ENCODE measurements at places on chromosomes 11 and 22. TPM values are rescaled to one million over a fixed set of nuclear protein-coding genes. Genes with fewer than 3 reads are reported as not detected.

EFCAB6 gene
- total RNA-seq: 3.1 TPM

APOC3 gene
- not detected for total RNA-seq

OR5A1 gene
- not detected for total RNA-seq

SLC16A8 gene
- not detected for total RNA-seq

RNF121 gene
- total RNA-seq: 19.8 TPM

KIRREL3 gene
- 0.57 TPM for total RNA-seq

TLCD5 gene
- 8.3 TPM for total RNA-seq

FAM83F gene
- 4.4 TPM for total RNA-seq

DNA sequence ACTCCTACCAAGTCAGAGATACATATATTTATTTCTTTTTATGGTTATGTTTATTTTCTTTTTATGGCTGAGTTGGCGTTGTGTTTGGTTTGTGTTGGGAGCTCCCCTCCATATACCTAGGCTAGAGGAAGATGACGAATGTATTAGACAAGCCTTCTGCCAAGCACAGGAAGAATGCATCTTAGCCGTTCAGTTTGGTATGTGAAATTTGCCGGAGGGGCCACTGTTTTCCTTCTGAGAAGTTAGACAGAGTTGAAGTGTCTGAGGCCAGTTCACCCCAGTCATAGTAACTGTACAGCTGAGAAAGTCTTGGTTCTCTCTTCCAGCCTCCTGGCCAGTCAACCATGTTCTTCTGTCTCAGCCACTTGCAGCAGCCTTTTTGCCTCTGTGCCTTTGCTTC lies 29.8 kb downstream of the TEAD1 start:
- peaks cover 61% of the 10 kb centered on the region for H3K4me1 ChIP-seq
- no peak overlapping the region for H3K4me3 ChIP-seq
- no peaks in the 10 kb centered on the region for H3K36me3 ChIP-seq

- H3K27ac ChIP-seq: no peak overlapping the region
- no peaks in the 10 kb centered on the region for H3K36me3 ChIP-seq
- H3K4me1 ChIP-seq: no peaks in the 10 kb centered on the region
- H3K27me3 ChIP-seq: peaks cover 3% of the 10 kb centered on the region
These were observed 240.9 kb upstream of the CADM1 start for GRCh38 chr11:115745066-115745465.

- no peak overlapping the region for H3K4me3 ChIP-seq
- no peak for DNase-seq
- no peaks in the 10 kb centered on the region for H3K27me3 ChIP-seq
- H3K36me3 ChIP-seq: no peaks in the 10 kb centered on the region
- peak overlapping the region; percentile 66 for H3K27ac ChIP-seq
- H3K4me1 ChIP-seq: no peaks in the 10 kb centered on the region
These were observed 39.3 kb downstream of the ALX4 start for GRCh38 chr11:44270403-44271273.

- no peaks in the 10 kb centered on the region for H3K4me1 ChIP-seq
- no peaks in the 10 kb centered on the region for H3K36me3 ChIP-seq
- H3K27ac ChIP-seq: no peak overlapping the region
- no peak overlapping the region for H3K4me3 ChIP-seq
- H3K27me3 ChIP-seq: no peaks in the 10 kb centered on the region
These were observed 163.8 kb downstream of the GUCY1A2 start for GRCh38 chr11:106854429-106854828.

DNA sequence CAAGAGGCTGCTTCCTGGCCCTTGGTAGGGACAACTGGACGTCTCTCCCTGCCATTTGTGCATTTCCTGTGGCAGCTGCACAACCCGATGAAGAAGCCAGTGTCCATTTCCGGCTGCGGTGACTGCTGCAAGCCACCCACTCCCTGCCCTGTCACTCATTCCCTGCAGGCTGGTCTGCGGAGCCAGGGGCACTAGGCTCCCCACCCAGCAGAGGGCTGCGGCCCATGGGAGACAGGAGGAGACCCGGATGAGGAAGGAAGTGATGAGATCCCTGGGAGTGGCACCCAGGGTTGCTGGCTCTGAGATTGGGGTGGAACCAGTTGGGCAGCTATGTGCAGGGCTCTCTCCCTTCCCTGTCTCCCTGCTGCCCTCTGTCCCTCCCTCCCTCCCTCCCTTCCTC lies 10.0 kb upstream of the MYRF start:
- no peaks in the 10 kb centered on the region for H3K27me3 ChIP-seq
- H3K4me1 ChIP-seq: no peaks in the 10 kb centered on the region
- DNase-seq: no peak
- H3K4me3 ChIP-seq: no peak overlapping the region

DNA sequence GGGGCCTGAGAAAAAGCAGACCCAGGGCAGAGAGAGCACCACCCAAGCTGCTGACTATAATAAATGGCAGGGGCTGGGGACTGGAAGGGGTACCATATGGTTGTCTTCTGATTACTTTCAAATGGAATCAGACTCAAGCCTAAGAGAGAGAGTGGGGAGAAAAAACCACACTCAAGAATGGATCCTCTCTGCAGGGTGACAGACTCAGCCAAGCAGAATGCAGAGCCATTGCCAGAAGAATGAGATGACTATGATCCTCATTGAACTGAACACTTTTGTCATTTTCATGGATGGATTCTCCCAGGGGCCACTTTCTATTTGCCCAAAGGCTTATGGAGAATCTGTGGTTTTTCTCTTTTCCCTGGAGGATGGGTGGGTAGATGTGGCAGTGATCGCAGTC lies 8.7 kb downstream of the UBASH3B start:
- H3K4me3 ChIP-seq: no peak overlapping the region
- no peak overlapping the region for H3K27ac ChIP-seq
- no peak for DNase-seq
- H3K36me3 ChIP-seq: no peaks in the 10 kb centered on the region
- no peaks in the 10 kb centered on the region for H3K4me1 ChIP-seq

- no peaks in the 10 kb centered on the region for H3K27me3 ChIP-seq
- peaks cover 16% of the 10 kb centered on the region for H3K36me3 ChIP-seq
- no peak overlapping the region for H3K27ac ChIP-seq
- H3K4me1 ChIP-seq: peaks cover 28% of the 10 kb centered on the region
- H3K4me3 ChIP-seq: no peak overlapping the region
- no peak for DNase-seq
These were observed 5.5 kb downstream of the HRAS start for GRCh38 chr11:529728-530411.

DNA sequence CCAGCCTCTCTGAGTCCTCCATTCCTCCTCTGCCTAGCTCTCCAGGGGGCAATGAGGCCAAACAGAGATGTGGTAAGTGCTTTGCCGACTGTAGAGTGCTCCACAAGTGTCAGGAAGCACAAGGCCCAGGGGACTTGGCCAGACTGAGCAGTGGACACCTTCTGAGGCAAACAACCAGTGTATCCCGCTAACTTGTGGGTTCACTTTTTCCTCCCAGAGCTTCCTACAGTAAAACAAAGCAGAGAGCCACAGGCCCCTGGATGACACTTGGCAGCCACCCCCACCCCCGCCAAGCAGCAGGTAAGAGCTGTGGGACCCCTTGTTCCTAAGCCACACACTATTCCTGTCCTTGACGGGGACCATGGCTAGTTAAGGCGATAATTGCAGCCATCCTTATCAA lies 160.9 kb downstream of the CACNA1I start:
- H3K4me1 ChIP-seq: no peaks in the 10 kb centered on the region
- no peaks in the 10 kb centered on the region for H3K36me3 ChIP-seq
- no peak overlapping the region for H3K27ac ChIP-seq
- H3K27me3 ChIP-seq: peaks cover 39% of the 10 kb centered on the region
- H3K4me3 ChIP-seq: no peak overlapping the region

DNA sequence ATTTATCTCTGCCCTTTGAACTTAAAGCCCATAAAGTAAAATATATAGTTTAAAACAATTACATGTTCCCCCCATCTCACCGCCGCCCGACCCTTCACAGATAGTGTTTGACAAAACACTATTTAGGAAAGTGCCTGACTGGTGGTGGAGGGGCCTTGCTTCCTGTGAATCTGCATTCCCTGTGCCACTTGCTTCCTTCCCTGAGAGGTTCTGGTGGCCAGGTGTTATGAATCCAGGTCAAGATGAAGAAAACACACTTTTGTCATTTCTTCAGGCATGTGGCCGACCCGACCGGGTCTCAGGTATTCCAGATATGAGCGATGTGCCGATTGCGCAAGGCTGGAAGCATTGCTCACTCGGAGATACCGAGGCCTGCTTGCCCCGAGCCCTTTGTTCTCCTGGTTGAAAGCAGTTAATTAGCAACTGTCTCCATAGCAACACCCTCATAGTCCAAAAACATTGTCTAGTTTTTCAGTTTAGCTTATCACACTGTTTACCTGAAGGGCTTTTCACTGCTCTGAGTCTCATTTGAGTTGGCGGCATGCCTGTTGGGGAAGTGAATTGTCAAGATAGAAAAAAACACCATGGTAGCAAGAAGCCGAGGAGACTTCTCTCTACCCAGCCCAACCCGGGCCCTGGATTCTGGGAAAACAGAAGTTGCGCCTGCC lies 128.3 kb downstream of the TEAD1 start:
- H3K4me1 ChIP-seq: peaks cover 38% of the 10 kb centered on the region
- no peaks in the 10 kb centered on the region for H3K27me3 ChIP-seq
- no peak overlapping the region for H3K4me3 ChIP-seq
- DNase-seq: peak; percentile 54

DNA sequence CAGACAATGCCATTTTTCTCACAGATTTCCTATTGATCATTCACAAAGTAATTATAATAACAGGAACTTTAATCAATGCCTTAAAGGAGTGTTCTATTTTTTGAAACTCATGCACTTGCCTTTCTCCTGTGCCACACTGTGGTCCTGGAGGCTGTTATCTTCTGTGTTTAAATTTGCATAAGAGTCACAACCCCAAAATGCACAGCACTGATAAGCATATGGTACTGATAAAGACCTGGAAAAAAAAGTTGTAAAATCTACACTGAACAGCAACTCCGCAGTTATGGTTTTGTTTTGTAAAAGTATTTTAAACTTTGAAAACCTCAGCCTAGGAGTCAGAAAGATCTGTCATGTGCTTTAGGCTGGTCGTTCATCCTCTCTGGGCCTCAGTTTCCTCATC lies 9.1 kb upstream of the CCDC34 start:
- no peak for DNase-seq
- H3K36me3 ChIP-seq: no peaks in the 10 kb centered on the region
- no peaks in the 10 kb centered on the region for H3K4me1 ChIP-seq
- no peak overlapping the region for H3K4me3 ChIP-seq
- H3K27ac ChIP-seq: no peak overlapping the region
- H3K27me3 ChIP-seq: no peaks in the 10 kb centered on the region

DNA sequence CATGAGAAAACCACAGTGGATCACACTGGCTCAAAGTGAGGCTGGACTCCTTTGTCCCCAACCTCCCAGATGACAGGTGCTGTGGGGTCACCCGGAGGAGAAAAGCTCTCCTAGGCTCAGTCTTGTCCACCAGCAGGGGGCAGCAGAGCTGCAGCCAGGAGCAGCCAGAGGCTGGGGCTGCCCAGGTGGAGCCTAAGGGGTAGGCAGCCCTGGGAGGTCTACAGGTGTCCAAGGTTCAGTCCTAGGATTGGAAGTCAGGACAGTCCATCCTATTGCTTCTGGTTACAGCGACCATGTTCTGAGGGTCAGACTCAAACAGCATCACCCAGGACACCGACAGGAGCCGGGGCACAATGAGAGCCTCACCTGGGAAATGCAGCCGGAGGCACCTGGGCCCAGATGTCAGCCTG lies 77.6 kb upstream of the IGLL5 start:
- no peak overlapping the region for H3K27ac ChIP-seq
- H3K4me1 ChIP-seq: no peaks in the 10 kb centered on the region
- no peaks in the 10 kb centered on the region for H3K36me3 ChIP-seq
- DNase-seq: peak; percentile 40
- no peaks in the 10 kb centered on the region for H3K27me3 ChIP-seq

DNA sequence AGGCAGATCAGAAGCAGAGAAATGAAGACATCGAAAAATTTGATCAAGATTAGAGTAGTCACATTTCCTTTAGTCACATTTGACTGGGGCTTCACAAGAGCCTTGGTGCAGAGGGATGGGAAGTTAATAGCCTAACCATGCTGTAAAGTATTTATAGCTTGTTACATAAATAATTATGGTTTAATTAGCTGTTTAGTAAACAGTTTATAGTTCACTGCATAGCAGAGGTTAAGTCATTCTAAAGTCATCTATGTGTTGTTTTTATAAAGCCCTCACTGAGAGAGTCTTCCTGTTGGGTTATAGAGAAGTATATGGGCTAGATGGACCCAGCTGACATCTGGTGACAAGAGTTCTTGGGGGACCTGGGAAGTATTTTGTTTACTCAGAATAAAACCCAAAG lies 47.1 kb downstream of the INSC start:
- DNase-seq: no peak
- H3K36me3 ChIP-seq: no peaks in the 10 kb centered on the region
- no peak overlapping the region for H3K27ac ChIP-seq

GRCh38 chr11:67275606-67276409 lies 9.5 kb downstream of the GRK2 start:
- no peak overlapping the region for H3K4me3 ChIP-seq
- H3K27ac ChIP-seq: peak overlapping the region; percentile 86
- peaks cover 5% of the 10 kb centered on the region for H3K36me3 ChIP-seq
- H3K27me3 ChIP-seq: no peaks in the 10 kb centered on the region

GRCh38 chr22:17349172-17349571 lies 20.1 kb upstream of the CECR2 start:
- no peaks in the 10 kb centered on the region for H3K36me3 ChIP-seq
- no peak overlapping the region for H3K4me3 ChIP-seq
- DNase-seq: no peak

GRCh38 chr11:33940538-33940815 lies 48.6 kb upstream of the LMO2 start:
- H3K4me1 ChIP-seq: peaks cover 27% of the 10 kb centered on the region
- H3K27ac ChIP-seq: no peak overlapping the region
- H3K27me3 ChIP-seq: no peaks in the 10 kb centered on the region
- H3K4me3 ChIP-seq: no peak overlapping the region

GRCh38 chr11:111423250-111423615 lies 44.2 kb upstream of the POU2AF1 start:
- peaks cover 4% of the 10 kb centered on the region for H3K4me1 ChIP-seq
- DNase-seq: no peak
- H3K27ac ChIP-seq: no peak overlapping the region
- H3K27me3 ChIP-seq: no peaks in the 10 kb centered on the region
- H3K36me3 ChIP-seq: no peaks in the 10 kb centered on the region

GRCh38 chr11:55658608-55659007 lies 3.4 kb upstream of the OR4C6 start:
- H3K27ac ChIP-seq: no peak overlapping the region
- H3K27me3 ChIP-seq: no peaks in the 10 kb centered on the region
- H3K36me3 ChIP-seq: no peaks in the 10 kb centered on the region
- H3K4me3 ChIP-seq: no peak overlapping the region
- no peak for DNase-seq

- DNase-seq: no peak
- no peaks in the 10 kb centered on the region for H3K36me3 ChIP-seq
- no peak overlapping the region for H3K4me3 ChIP-seq
- no peak overlapping the region for H3K27ac ChIP-seq
These were observed 17.6 kb upstream of the LIN7C start for GRCh38 chr11:27524155-27524554.

GRCh38 chr11:84089072-84090057 lies 803.2 kb upstream of the CCDC90B start:
- no peak for DNase-seq
- no peaks in the 10 kb centered on the region for H3K36me3 ChIP-seq
- no peak overlapping the region for H3K4me3 ChIP-seq

Data from heart right ventricle (tissue), 16 donors.